ENCODE measurements at places on chromosomes 7 and 10.

GRCh38 chr10:14698111-14698828 lies 76.4 kb downstream of the FAM107B start:
- no peak for DNase-seq

- DNase-seq: no peak
Observed at GRCh38 chr7:114977277-114977676, 55.4 kb downstream of the MDFIC start.

GRCh38 chr10:112218036-112218390 lies 34.4 kb upstream of the GPAM start:
- no peak for DNase-seq

DNA sequence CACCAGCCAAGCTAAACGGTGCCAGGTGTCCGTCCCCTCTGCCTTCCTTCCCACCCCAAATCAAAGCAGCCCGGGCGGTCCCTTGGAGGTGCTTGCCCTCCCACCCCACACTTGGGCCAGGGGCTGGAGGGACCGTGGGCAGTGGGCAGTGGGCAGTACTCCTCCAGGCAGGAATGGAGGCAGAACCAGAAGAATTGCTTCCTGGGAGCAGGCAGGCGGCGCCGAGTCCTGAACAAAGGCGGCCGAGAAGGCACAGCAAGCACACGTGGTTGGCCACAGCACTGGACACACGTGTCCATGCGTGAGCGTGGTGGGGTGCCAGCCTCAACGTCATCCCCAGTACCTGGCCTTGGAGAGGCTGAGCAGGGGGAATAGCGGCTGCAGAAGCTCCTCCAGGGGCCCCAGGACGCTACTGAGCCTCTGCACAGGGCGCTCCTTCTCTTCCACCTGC lies 48.4 kb upstream of the NKX6-2 start:
- no peak for DNase-seq

GRCh38 chr10:32205670-32206069 lies 141.3 kb downstream of the EPC1 start:
- DNase-seq: no peak

GRCh38 chr7:130825819-130826218 lies 91.8 kb upstream of the KLF14 start:
- DNase-seq: no peak

DNA sequence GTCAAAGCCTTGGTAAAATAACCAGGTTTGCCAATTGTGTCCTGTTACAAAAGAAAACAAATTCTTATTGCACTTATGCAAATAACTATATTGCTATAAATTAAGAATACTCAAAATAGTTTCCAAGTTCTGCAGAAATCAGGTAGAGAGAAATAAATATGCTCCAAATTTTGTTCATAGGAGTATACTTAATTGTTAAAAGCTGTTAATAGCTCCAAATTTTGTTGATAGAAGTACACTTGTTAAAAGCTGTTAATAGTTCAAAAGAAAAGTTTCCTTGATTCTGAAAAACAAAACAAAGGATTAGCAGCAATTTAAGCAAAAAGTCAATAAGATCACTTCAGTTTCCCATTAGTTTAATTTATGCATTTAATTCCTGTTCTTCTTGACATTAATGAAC lies 46.4 kb upstream of the ZNF138 start:
- DNase-seq: no peak
